ENCODE measurements at places on chromosomes 16 and 17. TPM values are rescaled to one million over a fixed set of nuclear protein-coding genes. Genes with fewer than 3 reads are reported as not detected.

GPR179 gene
- total RNA-seq: 0.03 TPM

SOCS1 gene
- 114 TPM for total RNA-seq

C16orf74 gene
- total RNA-seq: not detected

PRR11 gene
- total RNA-seq: 2.3 TPM

HEATR9 gene
- total RNA-seq: not detected

ZFP90 gene
- total RNA-seq: 12.6 TPM

SAP30BP gene
- total RNA-seq: 119 TPM

SLC13A2 gene
- not detected for total RNA-seq

ASPHD1 gene
- total RNA-seq: 3.4 TPM

FBXW10 gene
- total RNA-seq: 0.16 TPM

TEX19 gene
- total RNA-seq: 0.38 TPM

All from activated T-cell treated with anti-CD3 and anti-CD28 coated beads, Interleukin-2, amount 50 U/mL, for 4 hours (primary cell).